ENCODE measurements at places on chromosomes 7 and 10.

GRCh38 chr7:30159163-30159562 lies 24.4 kb downstream of the MTURN start:
- DNase-seq = no peak

GRCh38 chr10:97314671-97315070 lies 4.4 kb upstream of the FRAT1 start:
- no peak for DNase-seq

GRCh38 chr10:30894221-30894620 lies 137.4 kb downstream of the ZNF438 start:
- DNase-seq = no peak

DNA sequence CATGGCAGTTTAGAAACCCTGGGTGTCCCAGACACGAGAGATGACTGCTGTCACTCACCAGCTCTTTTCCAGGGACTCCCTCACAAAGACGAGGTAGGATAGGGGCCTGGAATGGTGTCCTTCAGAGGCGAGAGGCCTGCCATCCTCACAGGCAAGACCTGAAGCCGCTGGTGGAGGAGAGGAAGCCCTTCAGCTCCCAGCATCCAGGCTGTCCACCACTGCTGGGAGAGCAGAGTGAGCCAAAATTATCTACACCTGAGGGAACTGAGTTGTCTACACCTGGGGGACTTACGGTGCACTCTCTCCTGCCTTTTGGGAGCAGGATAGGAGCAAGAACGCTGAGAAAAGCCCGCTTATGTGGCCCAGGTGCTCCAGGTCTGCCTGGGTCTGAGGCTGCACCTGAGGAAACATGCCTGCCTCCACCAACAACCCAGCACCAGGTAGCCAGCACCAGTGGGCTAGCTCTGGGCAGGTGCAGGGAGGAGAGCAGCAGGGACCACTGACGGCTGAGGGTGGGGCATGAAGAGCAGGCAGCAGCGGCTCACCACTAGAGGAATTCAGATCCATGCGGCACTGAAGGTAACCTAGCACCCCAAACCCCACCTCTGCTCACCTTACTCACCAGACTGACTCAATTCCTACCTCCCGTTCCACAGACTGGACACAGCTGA lies 357.2 kb downstream of the SH2D4B start:
- DNase-seq = no peak

- DNase-seq = no peak
Observed at GRCh38 chr7:42926204-42926603, 5.8 kb downstream of the PSMA2 start.

DNA sequence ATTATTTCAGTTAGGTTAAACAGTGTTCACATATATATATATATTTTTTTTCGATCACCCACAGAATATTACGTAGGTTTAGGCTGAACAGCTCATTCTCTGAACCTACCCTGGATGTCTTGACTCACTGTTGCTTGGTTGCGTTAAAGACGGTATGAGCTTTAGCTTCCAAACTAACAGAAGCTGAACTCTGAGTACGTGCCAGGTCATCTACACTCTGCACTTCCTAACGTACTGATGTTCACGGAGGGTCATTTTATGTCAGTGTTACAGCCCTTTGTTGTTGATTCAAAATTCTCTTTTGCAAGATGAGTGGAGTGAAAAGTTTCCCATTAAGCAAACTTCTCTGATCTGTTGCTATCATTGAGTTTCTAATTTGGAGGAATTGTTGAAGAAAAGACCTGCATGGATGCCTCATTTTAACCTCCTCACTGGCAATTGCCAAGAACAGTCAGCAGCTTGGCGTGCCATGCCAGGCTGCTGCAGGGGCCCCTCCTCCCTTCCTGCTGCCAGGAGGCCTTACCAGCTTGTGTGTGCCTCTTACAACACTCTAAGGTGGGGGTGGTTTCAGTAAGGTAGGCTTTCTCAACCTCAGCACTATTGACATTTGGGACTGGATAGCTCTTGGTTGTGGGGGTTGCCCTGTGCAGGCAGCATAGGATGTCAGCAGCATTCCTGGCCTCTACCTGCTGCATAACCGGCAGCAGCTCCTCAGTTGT lies 44.3 kb downstream of the INSYN2A start:
- no peak for DNase-seq

DNA sequence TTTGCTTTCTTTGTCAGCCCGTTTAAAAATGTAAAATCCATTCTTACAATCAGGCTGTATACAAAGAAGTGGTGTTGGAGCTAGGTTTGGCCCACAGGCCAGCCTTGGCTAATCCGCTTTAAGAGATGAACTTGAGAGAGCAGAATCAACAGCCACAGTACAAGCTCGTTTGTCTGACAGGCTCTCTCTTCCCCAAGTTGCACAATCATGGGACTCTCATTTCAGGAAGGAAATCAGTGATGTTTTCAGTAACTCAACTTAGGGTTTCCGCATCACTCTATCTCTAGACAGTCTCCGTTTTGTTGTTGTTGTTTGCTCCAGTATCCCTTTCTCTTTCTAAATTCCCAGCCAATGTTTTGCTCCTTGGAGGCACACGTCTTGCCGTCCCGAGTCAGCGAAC lies 582.0 kb upstream of the MKI67 start:
- DNase-seq = no peak

DNA sequence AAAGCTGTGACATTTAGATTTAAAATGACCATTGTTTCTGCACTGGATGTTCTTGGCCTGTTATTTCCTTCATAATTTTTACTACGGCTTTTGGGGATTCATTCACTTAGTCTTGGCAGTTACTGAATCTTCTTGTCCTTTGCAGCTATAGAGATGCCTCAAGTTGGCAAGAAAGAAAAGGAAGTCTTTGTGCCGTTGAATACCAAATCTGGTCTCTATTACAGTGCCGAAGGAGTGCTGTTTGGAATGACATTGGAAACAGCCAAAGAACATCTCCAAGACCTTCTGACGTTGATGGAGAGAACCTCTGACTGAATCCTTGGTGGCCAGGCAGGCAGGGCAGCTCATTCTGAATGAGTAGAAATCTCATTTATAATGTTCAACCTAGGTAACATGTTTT lies 54.3 kb upstream of the NRP1 start:
- DNase-seq = no peak

- no peak for DNase-seq
Observed at GRCh38 chr10:76037531-76038155, 606.2 kb downstream of the LRMDA start.

- no peak for DNase-seq
Observed at GRCh38 chr10:37821237-37821636, 36.2 kb downstream of the ZNF248 start.

DNA sequence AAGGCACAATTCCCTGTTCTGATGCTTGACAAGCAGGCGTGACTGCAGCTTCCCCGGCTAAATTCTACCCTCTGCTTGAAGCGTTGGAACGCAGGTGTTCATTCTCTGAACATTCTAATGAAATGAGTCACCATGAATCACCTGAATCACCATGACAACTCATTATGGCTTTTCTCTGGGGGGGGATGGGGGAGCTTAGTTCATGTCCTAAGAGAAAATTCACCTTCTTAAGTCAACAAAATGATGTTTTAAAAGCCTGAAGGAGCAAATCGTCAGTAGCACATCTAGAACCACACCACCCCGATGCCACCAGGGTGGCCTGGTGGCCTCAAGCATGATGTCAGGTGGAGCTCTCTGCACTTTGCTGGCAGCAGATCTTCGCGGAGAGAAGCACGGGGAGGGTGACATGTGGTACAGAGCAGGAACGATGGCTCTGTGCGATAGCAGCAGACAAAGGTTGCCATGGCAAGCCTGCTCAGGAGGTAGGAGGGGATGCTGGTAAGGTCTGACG lies 33.7 kb downstream of the DDC start:
- no peak for DNase-seq

DNA sequence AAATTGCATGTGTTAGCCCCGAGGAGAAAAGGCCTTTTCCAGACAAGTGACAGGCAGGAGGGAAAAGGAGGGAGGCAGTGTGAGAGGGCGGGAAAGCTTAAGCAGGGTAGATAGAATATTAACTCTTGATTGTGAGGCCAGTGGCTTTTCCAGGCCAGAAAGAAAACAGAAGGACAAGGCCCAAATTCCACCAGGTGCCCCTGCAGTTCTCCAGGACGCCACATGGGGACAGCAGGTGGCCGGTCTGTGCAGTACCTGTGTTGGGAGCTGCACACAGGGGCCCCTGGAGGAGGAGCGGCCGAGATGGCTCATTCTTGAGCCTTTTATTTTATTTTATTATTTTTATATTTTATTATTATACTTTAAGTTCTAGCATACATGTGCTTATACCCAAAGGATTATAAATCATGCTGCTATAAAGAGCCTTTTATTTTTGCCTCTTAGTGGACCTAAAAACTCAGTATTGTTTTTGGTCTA lies 141.3 kb upstream of the KLF14 start:
- DNase-seq = no peak

- DNase-seq = no peak
Observed at GRCh38 chr7:726854-727103, 280 bp downstream of the DNAAF5 start.

- no peak for DNase-seq
Observed at GRCh38 chr7:129496653-129497052, 5.7 kb upstream of the SMKR1 start.

DNA sequence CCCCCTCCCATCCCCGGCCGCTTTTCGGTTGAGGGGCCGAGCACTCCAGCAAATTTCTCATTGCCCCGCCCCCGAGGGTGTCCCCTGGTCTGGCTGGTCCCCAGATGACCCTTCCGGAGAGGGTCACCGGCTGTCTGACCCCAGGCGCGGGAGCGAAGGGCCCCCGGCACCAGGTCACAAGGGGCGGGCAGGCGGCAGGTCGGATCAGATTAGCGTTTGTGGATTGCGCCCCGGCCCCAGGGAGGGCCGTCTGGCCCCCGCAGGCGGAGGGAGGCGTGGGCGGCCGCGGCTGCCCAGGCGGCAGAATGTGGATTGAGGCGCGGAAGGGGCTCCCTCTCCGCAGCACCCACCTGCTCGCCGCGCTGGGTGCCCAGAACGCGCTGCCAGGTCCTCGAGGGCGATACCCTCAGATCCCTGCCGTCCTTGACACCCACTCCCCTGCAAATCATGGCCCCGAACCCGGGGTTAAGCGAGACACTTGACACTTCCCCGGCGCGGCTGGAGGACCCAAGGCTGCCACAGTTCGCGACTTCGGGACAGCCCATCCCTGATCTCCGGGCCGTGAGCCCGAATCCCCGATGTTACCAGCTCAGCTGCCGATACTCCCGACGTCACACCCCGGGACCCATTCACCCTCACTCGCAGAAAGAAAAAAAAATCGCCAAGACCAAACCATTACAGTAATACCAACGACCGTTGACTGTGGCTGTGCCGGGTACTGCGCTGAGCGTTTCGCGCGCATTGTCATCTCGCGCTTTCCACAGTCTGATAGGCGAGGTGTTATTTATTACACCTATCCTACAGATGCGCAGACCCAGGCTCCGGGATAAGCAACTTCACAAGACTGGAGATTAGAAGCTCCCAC lies 953 bp downstream of the NODAL start:
- no peak for DNase-seq

- DNase-seq = no peak
Observed at GRCh38 chr10:25831080-25831479, 102.9 kb upstream of the MYO3A start.
